Hematopoietic multipotent progenitor cell treated with erythropoietin and hydrocortisone succinate and interleukin-3 and kit ligand, for 15 days (in vitro differentiated cells): ENCODE measurements at places on chromosomes 3 and 15.

GRCh38 chr15:33313491-33313890 lies 2.7 kb downstream of the RYR3 start:
- no peak for DNase-seq

GRCh38 chr3:43854916-43855315 lies 164.2 kb downstream of the ABHD5 start:
- no peak for DNase-seq

- DNase-seq: no peak
Observed at GRCh38 chr3:193812078-193812725, 219.2 kb downstream of the OPA1 start.

GRCh38 chr3:50587373-50587772 lies 18.1 kb downstream of the HEMK1 start:
- DNase-seq: no peak

DNA sequence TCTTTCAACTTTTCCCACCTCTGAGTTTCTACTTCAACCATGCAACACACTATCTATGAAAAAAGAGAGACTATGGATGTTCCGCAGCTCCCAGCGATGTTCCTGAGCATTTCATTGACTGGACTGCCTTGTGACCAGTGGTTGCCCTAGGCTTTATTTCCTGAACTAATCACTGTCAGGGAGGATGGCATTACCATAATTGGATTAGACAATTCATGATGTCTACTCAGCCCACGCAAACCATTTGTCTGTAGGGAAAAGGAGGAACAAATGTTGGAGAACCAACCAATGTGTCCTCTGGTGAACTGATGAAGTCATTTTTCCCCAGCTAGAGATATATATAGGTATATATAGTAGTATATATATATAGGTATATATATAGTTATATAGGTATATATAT lies 229.3 kb upstream of the MCTP2 start:
- DNase-seq: no peak
